ENCODE measurements at places on chromosomes 1 and 21.

- DNase-seq, result no peak
Measured at GRCh38 chr1:170001266-170001665, 73.2 kb downstream of the KIFAP3 start.

DNA sequence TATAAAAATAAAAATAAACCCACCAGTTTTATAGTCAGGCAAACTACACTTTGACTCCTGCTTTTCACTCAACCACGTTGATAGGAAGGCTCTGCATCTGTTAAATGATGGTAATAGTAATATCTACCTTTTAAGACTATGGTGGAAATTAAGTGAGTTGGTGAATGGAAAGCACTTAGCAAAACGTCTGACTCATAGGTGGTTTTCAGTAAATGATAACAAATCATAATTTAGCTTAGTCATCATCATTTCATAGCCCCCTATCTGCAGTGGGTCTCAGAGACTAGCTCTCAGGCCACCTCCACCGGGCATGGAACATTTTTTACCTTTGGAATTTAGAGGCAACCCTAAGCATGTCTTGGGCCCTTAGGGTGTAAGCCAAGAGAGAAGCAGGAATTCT lies 160.0 kb downstream of the PDE4B start:
- no peak for DNase-seq

GRCh38 chr1:15826810-15827507 lies 19.5 kb upstream of the UQCRHL start:
- no peak for DNase-seq

DNA sequence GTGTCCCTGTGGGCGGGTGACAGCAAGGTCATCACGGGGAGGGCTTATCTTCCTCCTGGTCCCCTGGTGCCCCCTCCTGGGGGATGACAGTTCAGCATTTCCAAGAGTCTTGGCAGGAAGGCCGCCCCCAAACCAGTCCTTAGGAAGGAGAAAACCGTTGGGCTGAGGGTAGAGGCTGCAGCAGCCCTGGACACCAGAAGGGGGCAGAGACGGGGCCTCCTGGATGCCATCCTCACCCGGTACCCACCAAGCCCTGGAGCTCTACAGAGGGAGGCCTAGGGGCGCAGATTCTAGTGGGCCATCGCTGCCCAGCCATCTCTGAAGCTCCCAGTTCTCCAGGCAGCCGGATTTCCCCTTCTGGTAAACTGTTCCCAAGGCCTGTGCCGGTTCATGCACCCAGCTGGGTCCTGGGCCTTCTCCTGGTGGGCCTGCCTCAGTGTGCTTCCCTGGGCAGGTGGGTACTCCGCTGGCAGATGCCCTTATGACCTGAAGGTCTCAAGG lies 14.8 kb upstream of the ZNF669 start:
- DNase-seq, result no peak

DNA sequence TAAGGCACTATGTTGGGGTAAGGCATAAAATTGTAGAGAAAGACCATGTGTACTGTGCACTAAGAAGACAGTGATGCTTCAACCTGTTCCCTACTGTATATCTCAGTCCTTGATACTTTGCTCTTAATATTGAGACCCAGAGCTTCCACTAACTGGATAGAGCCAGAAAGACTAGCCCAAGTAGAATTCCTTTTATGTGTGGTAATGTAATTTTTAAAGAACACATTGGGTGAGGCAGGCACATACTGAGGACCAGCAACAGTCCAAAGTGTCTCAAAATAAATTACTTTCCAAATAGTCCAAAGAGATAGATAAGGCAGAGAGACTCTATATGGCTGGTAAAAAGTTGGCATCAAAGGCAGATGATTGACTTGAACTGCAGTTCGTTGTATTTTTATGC lies 31.4 kb upstream of the MROH9 start:
- DNase-seq, result no peak

DNA sequence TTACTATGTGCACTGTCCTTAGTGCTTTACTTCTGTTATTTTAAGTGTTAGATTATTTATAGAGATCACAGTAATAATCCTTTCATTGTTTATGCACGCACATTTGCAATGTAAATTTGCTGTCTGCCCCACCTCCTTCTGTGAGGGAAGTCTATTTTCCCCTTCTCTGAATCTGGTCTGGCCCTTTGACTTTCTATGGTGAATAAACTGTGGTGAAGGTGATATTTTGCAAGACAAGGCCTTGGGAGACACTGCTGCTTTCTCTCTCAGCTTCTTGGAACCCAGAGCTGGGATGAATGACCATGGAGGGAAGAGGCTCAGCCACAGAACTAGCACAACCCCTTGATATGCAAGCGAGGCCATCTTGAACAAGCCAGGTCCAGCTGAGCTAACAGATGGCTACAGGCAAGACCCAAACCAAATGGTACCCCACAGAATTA lies 156.3 kb downstream of the ST6GALNAC3 start:
- no peak for DNase-seq

GRCh38 chr1:65002156-65002507 lies 35.8 kb upstream of the JAK1 start:
- no peak for DNase-seq

DNA sequence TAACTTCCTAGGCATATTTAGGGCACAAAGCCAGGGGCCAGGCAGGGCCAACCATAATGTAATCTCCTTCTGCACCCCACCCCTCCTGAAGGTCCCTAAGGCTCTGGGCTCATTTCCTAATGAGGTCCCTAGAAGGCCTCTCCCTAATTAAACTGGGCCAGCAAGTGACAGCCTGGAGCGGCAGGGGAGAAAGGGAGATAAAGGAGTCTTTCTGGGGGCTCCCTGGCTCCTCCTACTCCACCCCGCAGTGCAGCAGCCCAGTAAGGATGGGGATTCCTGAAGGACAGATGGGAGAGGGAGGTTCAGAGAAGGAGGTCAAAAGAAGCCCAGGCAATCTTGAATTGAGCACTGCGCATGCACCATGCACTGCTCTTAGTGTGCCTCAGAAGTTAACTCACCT lies 12.8 kb downstream of the LRP8 start:
- no peak for DNase-seq

GRCh38 chr1:25647863-25648262 lies 31.3 kb downstream of the MAN1C1 start:
- no peak for DNase-seq

DNA sequence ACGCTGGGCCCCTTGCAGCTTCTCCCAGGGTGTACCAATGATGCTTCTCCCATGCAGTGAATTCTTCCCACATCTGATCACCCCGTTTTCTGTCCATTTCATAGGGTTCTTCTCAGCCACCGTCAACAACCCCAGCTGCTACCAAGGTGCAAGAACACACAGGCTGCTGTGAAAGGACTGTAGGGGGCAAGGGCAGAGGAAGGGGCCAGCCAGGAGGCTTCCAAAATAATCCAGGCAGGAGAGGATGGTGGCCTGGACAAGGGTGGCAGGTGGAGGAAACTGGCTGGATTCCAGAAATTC lies 113.3 kb upstream of the WNT4 start:
- no peak for DNase-seq

DNA sequence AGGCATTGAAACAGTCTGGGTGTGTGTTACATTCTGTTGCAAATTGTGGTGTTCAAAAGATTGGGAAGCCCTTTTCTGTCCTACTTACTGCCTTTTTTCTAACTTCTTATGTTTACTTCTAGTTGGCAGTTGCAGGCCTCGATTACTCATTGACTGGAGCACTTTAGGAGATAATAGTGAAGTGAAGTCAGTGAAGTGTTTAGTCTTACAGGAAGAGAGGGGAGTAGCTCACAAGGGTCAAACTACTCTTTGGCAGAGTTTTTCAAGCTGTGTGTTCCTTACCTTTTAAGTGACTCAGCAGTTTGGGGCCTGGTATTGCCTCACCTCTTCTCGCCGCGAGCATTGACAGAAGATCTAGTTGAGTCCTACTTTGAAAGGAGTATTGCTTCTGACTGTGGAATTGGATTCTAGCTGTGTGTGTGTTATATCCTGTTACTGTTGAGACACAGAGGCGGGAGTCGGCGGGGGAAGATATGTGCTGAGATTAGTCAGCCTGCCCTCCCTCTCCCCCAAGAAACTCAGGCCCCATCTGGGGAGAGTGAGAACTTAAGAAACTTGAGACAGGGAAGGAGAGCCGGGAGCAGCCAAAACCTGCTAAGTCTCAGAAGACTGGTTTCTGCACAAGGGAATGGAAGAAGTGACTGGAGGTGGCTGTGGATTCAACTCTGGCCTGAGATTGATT lies 19.3 kb downstream of the AHCYL1 start:
- DNase-seq, result peak; percentile 44

DNA sequence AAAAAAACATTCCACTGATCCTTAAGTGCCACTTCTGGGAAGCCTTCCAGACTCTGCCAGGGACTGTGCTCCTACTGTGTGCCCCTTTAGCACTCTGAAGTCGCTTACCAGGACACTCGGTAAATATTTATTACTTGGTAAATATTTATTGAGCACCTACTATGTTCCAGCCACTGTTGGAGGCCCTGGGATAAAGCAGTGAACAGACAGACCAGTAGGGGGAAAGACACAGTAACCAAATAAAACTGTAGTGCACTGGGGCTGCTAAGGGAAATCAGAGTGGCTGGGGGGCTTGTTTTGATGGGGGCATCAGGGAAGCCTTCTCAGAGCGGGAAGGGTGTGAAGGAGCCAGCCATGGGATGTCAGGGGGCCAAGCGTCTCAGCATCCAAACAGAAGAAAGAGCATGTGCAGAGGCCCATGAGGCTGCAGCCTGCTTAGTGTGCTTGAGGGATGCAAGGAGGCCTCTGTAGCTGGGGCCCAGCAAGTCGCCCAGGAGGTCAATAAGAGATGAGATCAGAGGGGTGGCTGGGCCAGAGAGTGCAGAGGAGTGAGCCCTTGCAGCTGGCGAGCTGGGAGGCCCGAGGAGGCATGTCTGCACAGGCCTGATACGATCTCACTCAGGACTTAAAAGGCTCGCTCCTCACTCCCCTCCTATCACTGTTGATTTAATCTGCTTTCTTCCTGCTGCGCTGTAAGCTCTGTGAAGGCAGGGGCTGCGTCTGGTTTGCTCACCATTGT lies 28.6 kb downstream of the KAZN start:
- DNase-seq, result no peak

DNA sequence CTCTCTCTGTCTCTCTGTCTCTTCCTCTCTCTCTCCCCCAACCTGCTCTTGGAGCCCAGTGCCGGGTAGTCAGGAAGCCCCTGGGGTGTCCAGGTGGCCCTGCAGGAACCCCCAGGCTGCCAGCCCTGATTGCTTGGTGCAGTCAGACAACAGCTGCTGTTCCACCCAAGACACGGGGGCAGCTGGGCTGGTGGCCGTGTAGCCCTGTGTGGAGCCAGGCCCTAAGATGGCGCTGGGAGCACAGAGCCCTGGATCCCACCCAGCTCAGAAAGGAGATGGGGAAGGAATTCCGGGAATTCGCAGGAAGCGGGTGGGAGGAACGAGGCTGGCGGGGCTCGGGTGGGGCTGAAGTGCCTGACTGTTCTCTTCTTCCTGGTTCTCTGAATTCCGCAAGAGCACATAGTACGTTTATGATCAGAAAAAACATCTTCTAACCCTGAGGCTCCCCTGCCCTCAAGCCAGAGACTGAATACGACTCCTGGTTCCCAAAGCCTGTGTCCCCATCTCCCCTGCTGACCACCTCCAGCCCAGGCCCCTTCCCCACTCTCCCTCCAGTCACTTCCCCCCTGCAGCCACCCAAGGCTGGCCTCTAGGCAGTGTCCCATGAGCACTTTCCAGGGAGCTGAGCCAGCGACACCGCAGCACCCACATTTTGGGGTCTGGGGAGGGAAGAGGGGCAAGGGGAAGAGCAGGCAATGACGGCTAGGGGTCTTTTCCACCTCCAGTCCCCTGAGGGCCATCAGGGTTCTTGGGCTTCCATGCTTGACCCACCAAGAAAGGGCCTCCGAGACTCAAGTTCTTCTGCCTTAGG lies 55.0 kb downstream of the WNT9A start:
- DNase-seq, result no peak

- DNase-seq, result no peak
Measured at GRCh38 chr1:65423884-65424572, 3.6 kb downstream of the LEPR start.

GRCh38 chr1:174949061-174949460 lies 50.7 kb upstream of the CACYBP start:
- no peak for DNase-seq

DNA sequence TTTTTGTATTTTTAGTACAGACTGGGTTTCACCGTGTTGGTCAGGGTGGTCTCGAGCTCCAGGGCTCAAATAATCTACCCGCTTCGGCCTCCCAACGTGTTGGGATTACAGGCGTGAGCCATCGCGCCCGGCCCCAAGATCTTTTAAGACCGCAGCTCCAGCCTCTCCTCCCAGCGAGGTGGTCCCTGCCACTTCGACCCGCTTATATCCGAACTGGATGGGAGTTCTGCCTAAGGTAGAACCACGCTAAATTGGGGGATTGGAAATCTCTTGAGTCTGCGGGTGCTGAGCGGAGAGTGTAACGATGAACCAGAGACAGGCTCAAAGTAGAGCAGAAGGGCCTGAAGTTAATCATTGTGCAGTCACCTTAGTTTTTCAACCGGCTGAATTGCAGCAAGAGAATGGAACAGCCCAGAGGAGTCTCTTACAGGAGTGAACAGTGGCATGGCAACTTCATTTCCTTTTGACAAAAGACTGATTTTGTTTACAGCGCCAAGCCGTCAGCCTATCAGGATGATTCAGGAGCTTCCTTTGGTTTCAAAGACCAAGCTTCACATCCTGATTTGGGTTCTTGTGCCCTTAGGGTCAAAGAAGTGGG lies 726 bp upstream of the CYB5R1 start:
- DNase-seq, result no peak

- no peak for DNase-seq
Measured at GRCh38 chr1:27596261-27596660, 7.7 kb downstream of the AHDC1 start.

DNA sequence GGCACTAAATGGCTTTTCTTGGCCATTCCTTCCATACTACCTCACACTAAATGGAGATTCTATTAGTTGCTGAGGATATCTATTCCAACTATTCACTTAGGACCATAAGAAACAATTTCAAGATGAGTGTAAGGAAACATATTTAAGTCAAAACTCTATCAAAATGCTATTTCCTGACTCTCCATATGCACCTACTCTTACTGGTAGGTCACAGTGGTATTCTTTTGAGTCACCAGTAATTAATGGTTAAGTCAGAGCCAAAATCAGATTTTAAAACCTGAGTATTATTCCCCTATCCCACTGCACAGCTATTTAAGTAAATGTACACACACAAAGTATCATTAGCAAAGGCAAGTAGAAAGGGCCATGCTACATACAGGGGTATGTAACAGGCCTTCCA lies 50.3 kb downstream of the ARID4B start:
- DNase-seq, result no peak

All from right renal pelvis (tissue), 4 donors.